NCI-H1436 (cell line): ENCODE measurements at places on chromosomes 13 and 19.

DNA sequence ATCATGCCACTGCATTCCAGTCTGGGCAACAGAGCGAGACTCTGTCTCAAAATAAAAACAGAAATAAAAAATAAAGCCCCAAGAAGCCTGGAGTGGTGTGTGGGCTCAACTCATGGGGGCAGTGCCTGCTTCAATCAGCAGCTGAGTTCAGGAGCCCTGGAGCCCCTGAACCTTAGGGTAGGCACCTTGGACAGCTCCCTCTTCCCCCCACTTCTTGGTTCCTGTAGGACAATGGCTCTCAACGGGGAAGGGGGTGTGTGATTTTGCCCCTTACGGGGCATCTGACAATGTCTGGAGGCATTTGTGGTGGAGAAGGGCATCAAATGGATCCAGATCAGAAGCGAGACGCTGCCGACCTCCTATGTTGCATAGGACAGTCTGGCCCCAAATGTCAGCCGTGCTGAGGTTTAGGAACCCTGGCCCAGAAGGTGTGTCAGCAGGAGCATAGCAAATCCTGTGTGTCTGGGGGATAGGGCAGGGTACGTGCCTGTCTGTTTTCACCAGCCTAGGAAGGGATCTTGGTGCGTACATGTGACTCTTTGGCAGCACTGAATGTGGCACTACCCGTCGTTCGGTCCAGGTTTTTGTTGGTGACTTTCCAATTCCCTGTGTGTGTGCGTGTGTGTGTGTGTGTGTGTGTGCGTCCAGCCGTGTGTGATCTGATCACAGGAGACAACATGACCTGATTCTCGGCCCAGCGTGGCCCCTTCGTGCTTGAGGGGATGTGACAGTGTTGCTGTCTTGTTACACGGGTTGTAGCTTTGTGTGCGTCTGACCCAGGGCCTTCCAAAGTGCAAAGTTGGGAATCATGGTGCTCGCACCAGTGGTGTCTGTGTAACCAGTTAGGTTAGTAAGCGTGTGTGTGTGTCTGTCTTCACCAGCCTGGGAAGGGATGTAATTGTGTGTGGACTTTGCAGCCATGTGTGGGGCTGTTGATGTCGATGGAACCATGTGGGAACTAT is 7.5 kb downstream of the IGLON5 start:
- no peak for DNase-seq

DNA sequence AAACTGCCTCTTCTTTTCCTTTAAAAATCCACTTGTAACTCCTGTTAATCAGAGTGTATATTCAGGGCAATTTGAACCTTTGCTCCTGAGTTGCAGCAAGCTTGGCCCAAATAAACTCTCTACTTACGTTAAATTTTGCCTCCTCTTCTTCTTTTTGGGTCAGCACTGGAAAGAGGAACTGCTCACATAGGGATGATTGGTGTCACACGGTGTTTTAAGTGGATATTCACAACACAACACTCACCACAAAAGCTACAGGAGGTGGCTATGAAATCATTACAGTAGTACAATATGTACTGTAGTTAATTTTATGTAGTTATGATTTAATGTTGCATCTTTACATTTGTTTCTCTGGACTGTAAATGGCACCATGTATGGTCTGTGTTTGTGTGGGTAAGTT is 96.8 kb upstream of the DOCK9 start:
- no peak for DNase-seq

GRCh38 chr13:110246530-110246929 is 60.4 kb downstream of the COL4A1 start:
- DNase-seq: no peak

- DNase-seq: no peak
These were observed 47.9 kb downstream of the RUBCNL start for GRCh38 chr13:46339035-46339666.

DNA sequence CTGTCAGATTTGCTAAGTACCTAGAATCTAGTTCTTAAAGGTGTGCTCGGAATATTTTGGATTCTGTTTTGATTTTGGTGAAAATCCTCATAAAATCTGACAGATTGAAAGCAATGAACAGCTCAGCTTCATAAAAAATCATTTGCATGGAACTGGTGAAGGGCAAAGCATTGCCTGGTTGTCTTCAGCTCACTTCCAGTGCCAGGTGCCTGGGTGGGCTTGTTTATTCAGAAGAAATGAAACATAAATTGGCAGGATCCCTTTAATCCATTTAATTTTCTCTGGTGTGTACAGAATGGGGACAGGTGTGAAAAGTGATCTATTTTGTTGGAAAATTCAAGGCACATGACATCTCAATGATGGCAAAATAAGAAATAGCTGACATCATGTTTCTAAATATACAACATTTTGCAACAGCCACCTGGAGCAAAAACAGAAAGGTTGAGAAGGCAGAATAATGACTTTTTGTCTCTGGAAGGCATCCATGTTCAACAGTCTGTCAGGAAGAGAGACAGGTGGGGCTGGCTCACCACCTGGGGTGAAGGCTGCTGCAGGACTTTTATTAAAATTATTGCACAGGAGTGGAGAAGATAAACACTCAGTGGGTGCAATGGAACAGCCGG is 52.2 kb downstream of the RFC3 start:
- no peak for DNase-seq

DNA sequence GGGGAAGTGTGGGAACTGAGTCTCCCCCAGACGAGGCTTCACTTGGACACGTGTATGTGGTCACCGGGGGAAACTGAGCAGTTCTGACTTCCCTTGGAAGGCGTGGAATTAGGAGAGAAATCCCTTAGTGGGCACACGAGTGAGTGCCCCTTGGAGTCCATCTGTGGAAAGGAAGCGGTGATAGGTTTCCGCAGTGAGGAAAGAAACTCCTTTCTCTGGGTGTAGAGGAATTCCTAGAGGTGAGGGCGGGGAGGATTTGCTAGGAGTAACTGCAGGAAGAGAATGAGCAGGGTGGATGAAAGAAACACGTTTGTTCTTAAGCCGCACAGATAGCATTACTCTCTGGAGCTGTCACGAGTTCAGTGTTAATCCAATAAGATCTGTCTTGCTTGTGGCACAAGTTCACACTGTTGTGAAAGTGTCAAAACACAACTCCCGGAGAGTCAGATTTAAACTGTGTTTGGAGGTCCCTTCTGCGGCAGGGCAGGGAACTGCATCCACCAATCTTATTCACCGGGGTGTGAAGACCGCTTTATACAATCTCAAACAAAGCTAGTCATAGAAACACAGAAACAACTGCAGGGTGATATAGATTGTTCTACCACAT is 1.2 kb downstream of the KL start:
- DNase-seq: no peak
